A549 treated with ZK216348 at 1 μM for 4 hours (cell line): ENCODE measurements at places on chromosomes 7 and 10. TPM values are rescaled to one million over a fixed set of nuclear protein-coding genes. Genes with fewer than 3 reads are reported as not detected.

The STEAP1 gene
- 13.1 to 14.5 TPM (median 13.4 TPM) in 5 replicates for total RNA-seq

The RARRES2 gene
- total RNA-seq: not detected in 5 replicates

The CRPPA gene
- total RNA-seq: 0.25 to 0.98 TPM (median 0.62 TPM) in 5 replicates

The ZPBP gene
- total RNA-seq: not detected in 5 replicates

The SLC13A4 gene
- total RNA-seq: not detected in 5 replicates

The ITGA8 gene
- 0.02 TPM in 1 of 5 replicates, not detected in the others for total RNA-seq

The TSC22D4 gene
- 28.5 to 55.6 TPM (median 46.9 TPM) in 5 replicates for total RNA-seq

The GPR26 gene
- total RNA-seq: not detected in 5 replicates

The H2BK1 gene
- not detected in 5 replicates for total RNA-seq

The PURB gene
- 7.5 to 13.8 TPM (median 12.0 TPM) in 5 replicates for total RNA-seq

The TMEM176B gene
- total RNA-seq: not detected in 5 replicates

The TMEM196 gene
- not detected in 5 replicates for total RNA-seq

The DNA2 gene
- 5.5 to 11.7 TPM (median 10.1 TPM) in 5 replicates for total RNA-seq

The KIAA1217 gene
- 1.4 to 2.1 TPM (median 1.9 TPM) in 5 replicates for total RNA-seq

The SUN3 gene
- 0.48 TPM in 1 of 5 replicates, not detected in the others for total RNA-seq

The NSUN5 gene
- total RNA-seq: 43.3 to 66.7 TPM (median 59.9 TPM) in 5 replicates

The TLX1 gene
- total RNA-seq: not detected in 5 replicates
